Head of caudate nucleus (tissue), 42 donors: ENCODE measurements at places on chromosomes 11 and 22.

GRCh38 chr11:100672498-100673033, 14.5 kb upstream of the ARHGAP42 start:
- DNase-seq, result no peak

DNA sequence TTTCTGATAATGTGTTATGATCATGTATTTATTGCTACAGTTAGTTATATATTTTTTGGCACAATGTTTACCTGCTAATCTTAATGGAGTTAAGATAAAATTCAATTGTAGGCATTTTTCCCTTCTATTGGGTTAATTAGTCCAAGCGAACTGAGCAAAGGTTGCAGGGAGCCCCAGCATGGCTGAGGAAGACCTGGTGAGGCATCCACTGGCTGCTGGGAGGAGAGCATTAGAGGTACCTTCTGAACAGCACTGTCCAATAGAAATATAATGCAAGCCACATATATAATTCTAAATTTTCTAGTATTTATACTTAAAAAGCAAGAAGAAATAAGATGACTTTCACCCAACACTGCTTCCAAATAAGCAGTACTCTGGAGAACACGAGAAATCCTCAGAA, 689 bp upstream of the TMEM126A start:
- no peak for DNase-seq

DNA sequence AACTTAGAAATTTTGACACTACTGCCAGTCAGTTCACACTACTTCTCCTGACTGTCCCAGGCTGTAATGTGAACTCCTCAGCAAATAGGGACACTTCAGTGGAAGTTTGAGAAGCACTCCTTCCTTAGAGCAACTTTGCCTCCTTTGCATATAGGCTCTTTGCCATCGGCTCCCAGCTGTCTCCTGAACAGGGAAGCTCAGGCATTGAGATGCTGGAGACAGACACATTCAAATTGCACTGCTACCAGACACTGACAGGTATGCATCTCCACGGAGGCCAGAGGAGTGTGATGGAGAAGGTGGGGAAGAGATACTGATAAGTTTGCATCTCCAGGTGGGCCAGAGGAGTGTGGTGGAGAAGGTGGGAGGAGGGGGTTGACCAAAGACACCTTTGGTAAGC, 1.4 kb downstream of the TRAPPC4 start:
- no peak for DNase-seq

- no peak for DNase-seq
These were observed 129.3 kb downstream of the BUD13 start for GRCh38 chr11:116643521-116643920.

GRCh38 chr22:36304429-36304828, 51.5 kb downstream of the APOL1 start:
- no peak for DNase-seq

- DNase-seq, result no peak
These were observed 43.7 kb downstream of the OSBPL5 start for GRCh38 chr11:3121416-3121815.

DNA sequence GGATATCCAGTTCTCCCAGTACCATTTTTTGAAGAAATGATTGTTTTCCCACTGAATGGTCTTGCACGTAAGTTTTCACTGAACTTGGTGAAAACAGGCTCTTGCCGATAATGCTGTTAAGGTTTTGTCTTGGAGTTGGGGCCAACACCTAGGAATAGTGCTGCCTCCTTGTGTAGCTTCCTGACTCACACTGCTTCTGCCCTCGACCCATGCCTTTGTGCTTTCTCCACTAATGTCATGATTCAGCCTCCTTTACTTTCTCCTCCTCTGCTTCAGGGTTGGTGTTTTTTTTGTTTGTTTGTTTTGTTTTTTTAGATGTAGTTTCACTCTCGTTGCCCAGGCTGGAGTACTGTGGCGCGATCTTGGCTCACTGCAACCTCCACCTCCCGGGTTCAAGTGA, 30.2 kb downstream of the SLC5A1 start:
- no peak for DNase-seq

- DNase-seq, result no peak
These were observed 118.1 kb upstream of the CLPB start for GRCh38 chr11:72552399-72552910.

DNA sequence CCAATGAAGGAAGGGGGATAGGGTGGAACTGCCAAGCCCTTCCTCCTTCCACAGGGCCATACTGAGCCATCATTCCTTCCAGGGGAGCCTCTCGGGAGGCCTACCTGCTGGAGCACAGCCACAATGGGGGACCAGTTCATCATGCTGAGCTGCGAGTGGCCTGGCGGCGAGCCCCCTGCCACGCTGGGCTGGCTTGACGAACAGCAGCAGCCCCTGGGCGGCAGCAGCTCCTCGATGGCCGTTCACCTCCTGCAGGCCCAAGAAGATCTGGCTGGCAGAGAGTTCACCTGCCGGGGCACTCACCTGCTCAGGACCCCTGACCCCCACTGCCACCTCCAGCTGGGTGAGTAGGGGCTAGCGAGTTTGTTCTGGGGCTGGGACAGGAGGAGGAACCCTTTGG, 5.9 kb downstream of the VSIG10L2 start:
- DNase-seq, result no peak

DNA sequence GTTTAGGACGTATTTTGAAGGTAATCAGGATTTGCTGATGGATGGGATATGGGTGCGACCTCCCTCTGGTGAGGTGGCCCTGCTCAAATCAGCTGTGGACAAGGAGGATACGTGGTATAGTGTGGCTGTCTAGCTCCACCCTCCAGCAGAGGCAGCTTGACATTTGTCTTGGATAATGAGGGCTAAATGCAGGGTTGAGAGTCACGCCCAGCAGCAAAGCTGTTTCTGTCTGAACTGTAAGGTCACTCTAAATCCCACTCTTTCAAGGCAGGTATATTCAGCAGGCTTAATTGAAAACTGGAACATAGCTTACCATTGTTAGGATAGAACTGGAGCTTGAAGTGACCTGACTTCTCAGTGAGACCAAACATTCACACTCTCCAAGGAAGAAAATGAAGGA, 98.7 kb downstream of the SWAP70 start:
- DNase-seq, result no peak

GRCh38 chr11:14942745-14943144, 29.4 kb downstream of the CALCA start:
- DNase-seq, result no peak

DNA sequence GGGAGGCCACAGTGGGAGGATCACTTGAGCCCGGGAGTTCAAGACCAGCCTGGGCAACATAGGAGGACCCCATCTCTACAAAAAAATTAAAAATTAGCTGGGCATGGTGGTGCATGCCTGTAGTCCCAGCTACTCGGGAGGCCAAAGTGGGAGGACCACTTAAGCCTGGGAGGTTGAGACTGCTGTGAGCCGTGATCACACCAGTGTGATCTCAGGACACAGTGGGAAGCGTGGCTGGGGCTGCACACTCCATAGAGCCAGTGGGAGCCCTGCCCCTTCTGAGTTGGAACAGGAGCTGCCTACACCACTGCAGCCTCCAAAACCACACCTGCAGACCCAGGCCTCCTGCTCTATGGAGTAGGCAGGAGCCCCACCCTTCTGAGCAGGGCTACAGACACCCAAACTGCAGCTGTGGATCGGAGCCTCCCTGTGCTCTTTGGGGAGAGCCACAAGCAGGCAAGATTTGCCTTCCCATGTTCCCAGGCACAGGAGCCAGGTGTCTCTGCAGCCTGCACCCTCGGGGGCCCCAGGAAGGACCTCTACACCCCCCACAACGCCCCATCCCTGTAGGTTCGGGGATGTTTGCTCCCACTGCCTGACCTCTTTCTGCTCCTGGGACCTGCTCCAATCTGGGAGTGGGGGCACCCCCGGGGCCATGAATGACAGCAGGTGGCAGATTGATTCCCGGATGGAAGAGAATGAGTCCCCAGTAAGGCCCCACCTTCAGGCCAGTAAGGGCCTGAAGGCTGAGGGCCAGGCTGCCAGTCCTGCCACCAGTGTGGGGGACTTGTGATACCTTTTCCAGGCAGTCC, 245.4 kb downstream of the BUD13 start:
- no peak for DNase-seq

GRCh38 chr22:43466710-43467109, 54.9 kb downstream of the MPPED1 start:
- DNase-seq, result no peak

GRCh38 chr11:67483831-67484665, 1.2 kb downstream of the AIP start:
- no peak for DNase-seq
